ENCODE measurements at places on chromosomes 1 and 21.

GRCh38 chr1:33459691-33460090 is 12.8 kb upstream of the ZSCAN20 start:
- no peak for DNase-seq

DNA sequence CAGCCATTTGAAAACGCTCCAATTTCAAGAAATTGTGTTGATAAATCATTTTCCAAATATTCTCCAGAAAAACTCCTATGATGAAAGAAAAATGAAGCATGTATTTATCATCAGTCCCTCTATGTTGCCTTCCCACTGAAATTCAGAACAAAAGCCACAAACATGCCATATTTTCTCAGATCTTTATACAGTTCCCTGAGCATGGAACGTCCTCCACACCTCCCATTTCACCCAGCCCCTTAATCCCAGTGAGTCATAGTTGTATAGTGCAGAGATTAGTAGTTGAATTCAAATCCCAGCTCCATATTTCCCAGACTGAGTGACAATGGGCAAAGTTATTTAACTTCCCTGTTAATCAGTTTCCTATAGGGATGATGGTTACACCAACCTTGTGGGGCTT is 20.6 kb upstream of the NPL start:
- no peak for DNase-seq

DNA sequence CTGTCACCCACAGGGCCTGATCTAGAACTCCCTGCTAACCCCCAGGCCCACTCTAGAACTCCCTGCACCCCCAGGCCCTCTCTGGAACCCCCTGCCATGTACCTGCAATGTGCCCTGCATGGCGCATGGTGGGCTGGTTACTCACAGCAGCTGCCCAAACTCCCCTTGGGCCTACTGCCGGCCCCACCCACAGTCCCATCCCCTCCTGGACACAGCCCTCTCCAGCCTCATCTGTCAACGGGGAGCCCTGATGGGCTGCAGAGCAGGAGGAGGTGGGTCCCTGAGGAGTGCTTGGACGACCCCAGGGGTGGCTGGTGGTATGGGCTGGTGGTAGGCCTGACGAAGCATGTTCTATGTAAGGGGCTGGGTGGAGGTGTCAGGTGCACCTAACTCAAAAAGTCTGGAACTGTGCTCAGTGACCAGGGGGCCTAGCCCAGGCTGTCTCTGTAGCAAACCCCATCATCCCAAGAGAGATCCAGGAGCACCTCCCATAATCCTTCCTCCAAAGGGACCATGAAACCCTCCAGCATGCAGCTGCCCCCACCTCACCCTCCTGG is 19.0 kb upstream of the PRSS38 start:
- no peak for DNase-seq

GRCh38 chr21:34905218-34905537 is 143.9 kb downstream of the RUNX1 start:
- DNase-seq: no peak

DNA sequence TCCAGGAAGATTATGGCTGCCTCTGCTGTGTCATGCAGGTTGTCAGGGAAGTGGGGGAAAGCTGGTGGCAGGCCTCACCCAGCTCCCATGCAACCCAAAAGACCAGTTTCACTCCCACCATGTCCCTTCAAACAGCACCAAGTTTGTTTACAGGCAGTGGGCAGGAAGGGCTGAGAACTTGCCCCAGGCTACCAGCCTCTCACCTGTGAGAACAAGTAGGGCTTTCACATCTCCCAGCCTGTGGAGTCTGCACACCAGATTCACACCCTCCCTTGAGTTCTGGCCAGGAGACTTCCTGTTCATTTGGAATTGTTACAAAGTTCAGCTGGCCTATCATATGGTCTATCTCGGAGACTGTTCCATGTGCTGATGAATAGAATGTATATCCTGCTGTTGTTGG is 27.8 kb downstream of the RPAP2 start:
- peak; percentile 90 for DNase-seq

DNA sequence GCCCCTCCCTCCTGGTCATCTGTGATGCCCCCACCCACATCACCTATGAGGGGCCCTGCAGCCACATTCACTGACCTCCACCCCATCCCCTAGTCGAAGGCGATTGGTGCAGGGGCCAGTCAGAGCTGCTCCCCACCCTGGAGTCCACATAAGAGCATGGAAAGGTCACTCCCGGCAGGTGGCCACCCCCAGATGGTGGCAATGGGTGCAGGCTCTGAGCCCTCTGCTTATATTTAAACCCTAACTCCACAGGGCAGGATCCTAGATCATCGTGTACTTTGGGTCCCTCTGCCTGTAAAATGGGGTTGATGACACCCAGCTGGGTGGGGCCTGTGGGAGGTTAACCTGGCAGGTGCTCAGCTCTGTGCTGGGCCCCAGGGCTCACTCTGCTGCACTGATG is 186.8 kb upstream of the C1orf174 start:
- no peak for DNase-seq
